ENCODE measurements at places on chromosomes 3 and 15. TPM values are rescaled to one million over a fixed set of nuclear protein-coding genes. Genes with fewer than 3 reads are reported as not detected.

DNA sequence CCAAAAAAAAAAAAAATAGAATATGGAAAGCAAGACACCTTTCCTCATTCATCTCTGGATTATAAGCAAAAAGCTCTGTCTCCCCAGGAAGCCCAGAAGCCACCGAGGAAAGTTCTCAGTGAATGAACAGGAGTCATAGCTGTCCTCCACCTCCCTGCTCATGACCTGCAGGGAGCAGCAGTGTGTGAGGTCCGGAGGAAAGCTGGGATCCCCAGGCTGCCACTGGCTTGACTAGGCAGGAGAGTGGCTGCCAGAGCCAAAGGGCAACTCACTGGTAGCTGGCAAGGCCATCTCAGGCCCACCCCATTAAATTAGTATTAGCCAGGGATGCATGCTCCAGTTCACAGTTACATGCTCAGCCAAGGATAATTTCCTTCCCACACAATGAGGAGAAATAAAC lies 191.6 kb upstream of the STT3B start:
- no peak for DNase-seq

DNA sequence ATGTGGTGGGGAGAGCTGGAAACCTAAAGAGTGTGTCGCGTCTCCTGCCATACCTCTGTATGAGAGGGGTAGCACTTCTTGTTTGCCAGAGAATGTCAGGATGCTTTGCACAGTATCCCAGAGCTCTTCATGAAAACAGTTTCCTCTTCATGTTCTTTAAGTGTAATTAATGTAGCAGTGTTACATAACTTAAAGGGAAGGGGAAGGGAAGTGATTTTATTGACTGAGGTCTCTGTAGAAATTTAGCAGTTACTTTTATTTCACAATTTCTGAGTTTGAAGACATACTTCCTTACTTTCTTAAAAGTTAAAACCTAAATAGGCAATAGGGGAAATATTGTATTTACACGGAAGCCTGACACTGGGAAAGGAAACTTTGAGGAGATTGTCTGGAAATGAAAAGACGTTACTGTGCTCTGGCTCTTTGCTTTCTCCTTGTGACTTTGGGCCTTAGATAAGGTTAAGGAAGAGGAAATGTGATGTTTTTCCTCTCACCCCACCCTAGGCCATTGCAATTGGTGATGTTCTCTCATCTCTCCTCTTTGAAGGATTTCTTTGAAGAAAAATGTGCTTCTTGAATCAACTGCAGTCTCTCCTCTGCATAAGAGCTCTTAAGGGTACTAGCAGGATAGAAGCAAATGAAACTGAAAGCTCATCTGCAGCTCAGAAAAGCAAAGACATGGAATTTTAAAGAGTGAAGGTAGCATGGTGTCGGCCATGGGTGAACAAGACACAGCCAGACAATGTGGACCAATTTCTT lies 6.0 kb downstream of the NXPE3 start:
- DNase-seq: no peak

DNA sequence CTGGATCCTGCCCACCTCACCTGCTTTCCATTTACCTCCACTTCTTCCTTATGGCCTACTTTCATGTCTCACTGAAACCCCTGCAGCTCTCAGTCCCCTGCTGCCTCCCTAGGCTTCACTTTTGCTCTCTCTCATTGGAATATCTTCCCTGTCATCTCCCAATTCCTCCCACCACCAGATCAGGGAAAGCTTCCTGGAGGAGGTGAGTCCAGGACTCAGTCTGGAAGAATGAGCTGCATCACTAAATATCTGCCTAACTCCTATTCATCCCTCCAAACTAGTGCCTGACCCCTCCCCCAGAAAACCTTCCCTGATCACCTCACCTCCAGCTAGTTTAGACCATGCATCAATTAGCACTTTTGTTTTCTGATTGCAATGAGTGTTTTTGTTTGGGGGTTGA lies 37.1 kb downstream of the MRPL46 start:
- DNase-seq: no peak

- no peak for DNase-seq
Measured at GRCh38 chr3:127908202-127908601, 6.8 kb upstream of the KBTBD12 start.

- peak; percentile 8 for DNase-seq
Measured at GRCh38 chr15:75234191-75234810, 23.8 kb upstream of the GOLGA6C start.

DNA sequence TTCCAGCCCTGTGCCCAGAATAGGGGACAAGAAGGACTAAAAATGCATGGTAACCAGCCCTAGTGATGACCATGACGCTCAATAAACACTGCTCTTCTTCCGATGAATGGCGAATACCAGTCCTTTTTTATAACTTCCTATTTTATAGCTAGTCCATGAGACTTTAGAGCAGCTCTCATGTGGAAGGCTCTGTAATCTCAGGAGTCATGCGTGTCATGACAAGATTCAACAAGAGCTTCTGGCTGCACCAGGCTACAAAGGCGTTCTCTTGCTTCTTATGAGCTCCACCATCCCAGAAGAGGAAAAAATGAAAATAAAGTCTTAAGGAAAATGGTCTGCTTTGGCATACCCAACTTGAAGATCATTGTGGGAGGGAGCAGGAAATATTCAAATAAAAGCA lies 141.0 kb downstream of the TMCO5A start:
- no peak for DNase-seq

DNA sequence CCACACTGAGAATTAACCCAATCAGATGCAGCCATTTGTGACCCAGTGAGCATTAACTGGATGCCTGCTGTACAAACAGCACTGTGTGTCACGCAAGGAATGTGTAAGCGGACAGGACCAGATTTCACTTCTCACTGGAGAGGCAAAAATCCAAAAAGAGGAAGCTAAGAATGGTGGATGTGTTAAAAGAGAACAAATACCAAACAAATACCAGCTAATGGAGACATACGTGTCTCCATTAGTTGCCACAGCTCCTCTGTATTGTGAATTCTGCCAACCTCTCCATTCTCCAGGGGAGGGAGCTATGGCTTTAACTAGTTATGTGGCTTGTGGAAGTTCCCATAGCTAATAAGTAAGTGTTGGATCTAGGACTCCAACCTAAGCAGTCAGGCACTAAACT lies 2.6 kb downstream of the LTF start:
- DNase-seq: no peak

DNA sequence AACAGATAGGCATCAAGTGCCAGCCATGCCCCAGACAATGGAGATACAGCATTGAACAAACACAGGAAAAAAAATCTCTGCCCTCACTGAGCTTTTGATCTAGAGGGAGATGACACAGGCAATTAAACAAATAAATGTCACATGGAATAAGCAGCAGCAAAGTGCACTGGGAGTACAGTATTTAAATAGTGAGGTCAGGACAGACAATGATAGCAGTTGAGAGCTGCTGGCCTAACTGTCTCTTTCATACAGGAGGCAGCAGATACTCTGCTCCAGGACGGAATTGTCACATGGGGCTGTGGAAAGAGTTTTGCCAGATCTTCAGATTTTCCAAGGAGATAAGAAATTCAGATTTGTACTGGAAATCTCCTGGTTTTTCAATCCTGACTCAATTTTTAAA lies 241.3 kb downstream of the THRB start:
- DNase-seq: no peak

DNA sequence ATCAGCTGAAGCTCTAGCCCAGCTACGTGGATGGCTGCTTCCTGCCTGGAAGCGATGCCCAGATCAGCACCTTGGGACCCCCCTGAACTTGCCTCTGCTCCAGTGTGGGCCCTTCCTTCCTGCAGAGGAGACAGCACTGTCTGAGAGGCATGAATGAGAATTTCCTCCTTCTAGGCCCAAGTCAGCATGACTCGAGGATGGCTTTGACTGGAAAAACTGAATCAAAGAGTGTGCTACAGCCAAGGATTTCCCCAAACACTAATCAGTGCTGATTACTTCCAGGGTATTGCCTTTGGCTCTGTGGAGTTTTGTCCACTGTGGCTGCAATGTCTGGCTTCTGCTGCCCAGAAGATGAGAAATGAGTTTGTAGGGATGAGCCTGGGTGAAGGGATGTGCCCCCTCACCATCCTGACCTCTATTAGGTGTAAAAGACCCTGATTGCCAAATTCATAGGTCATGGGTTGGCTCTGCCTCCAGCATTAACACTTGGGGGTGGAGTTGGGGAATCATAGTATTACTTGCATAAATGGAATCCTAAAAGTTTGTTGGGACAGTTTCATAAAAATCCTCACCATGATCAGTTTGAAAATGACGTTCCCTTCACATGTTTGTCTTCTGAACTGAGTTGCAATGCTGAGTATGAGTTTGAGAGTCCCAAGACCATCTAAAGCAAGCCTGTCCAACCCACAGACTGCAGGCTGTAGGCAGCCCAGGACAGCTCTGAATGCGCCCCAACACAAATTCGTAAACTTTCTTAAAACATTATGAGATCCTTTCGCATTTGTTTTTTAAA lies 36.7 kb downstream of the FLNB start:
- DNase-seq: no peak

- no peak for DNase-seq
Measured at GRCh38 chr15:99745370-99746086, 12.3 kb upstream of the LYSMD4 start.

- no peak for DNase-seq
Measured at GRCh38 chr15:57308170-57308545, 68.1 kb upstream of the CGNL1 start.

GRCh38 chr15:58357529-58358476 lies 74.0 kb upstream of the LIPC start:
- DNase-seq: no peak

GRCh38 chr3:60001369-60001768 lies 951.5 kb upstream of the CFAP20DC start:
- DNase-seq: no peak

- DNase-seq: no peak
Measured at GRCh38 chr3:54917862-54918261, 10.0 kb downstream of the LRTM1 start.

DNA sequence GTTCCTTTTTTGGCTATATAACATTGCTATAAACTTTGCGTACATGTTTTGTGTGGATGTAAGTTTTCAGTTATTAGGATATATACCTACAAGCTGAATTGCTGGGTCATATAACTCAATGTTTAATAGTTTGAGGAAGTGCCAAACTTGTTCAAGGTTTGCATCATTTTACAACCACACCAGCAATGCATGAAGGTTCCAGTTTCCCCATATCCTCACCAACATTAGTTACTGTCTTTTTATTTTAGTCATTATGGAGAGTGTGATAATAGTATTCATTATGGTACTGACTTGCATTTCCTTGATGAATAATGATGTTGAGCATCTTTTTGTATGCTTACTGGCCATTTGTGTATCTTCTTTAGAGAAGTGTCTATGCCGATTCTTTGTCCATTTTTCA lies 112.3 kb downstream of the NR1I2 start:
- DNase-seq: no peak

GRCh38 chr3:44957986-44958385 lies 18.0 kb downstream of the ZDHHC3 start:
- no peak for DNase-seq

DNA sequence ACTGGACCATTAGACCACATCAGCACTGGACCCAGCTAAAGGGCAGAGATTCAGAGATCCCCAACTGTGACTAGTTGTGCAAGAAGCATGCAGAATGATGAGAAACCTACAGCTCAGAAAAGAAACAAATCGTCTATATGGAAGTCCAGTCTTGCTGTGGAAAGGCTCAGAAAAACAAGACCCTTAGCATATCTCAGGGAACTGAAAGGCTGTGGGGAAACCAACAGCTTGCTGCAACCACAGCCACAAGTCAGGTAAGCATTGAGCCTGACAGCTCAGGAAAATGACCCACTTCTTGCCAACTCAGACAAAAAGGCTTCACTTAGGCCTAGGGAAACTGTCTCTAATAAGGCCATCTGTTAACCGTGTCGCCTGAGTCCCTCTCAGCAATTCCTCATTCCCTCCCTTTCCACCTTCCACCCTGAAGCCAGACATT lies 145.6 kb downstream of the LSAMP start:
- DNase-seq: no peak

DNA sequence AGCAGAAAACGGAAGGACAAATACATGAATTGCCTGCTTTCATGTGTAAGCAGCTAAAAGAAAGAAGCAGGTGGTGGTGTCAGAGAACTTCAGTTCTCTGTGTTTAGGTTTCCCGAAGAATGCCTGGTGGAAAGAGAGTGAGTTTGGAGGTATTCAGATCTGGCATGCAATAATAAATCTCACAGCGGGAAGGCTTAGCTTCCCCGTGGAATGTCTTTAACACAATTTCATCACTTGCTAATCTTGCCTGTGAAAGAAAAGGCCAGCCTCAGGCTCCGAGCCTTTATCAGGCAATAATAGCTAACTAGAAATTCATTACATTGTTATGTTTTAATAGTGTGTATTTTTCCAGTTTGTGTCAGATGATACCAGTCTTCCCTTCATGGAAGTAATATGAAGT lies 220.3 kb downstream of the PDZRN3 start:
- no peak for DNase-seq

GRCh38 chr3:148763156-148763680 lies 64.4 kb upstream of the CPB1 start:
- no peak for DNase-seq

DNA sequence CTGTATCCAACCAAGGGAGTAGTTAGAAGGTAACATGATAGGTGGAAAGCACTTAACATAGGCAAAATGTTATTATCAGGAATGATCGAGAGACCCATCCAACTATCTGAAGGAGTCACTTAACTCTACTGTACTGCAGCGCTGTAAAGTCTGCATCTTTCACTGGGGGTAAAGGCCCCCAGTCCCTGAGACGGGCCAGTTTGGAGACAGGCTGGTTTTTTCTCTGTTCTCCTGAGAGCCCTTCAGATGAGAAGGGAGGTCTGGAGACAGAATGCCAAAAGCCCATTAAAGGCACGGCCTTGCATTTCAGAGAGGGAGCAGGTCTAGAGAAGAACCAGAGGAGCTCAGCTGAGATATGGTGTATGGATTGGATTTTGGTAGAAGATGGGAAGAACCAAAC lies 71.3 kb upstream of the CGNL1 start:
- DNase-seq: no peak

- DNase-seq: no peak
Measured at GRCh38 chr15:59160880-59161593, 45.6 kb upstream of the LDHAL6B start.

GRCh38 chr15:61196156-61196555 lies 32.9 kb downstream of the RORA start:
- no peak for DNase-seq

GRCh38 chr3:33117461-33117860 lies 3.6 kb downstream of the CRTAP start:
- DNase-seq: no peak

- DNase-seq: no peak
Measured at GRCh38 chr15:69444686-69445085, 7.9 kb upstream of the RPLP1 start.

GRCh38 chr3:35849963-35850362 lies 210.6 kb downstream of the ARPP21 start:
- no peak for DNase-seq

Gene PKM
- total RNA-seq: 1,009 TPM

Gene ZNF80
- not detected for total RNA-seq

Gene ZIC4
- not detected for total RNA-seq

Gene KLHL40
- 0.22 TPM for total RNA-seq

Gene NCK1
- total RNA-seq: 23.6 TPM

Gene HTD2
- 13.0 TPM for total RNA-seq

Gene RBP2
- total RNA-seq: not detected

Gene SLC24A5
- total RNA-seq: not detected

Gene CASR
- total RNA-seq: not detected

Gene SLC12A1
- not detected for total RNA-seq

Gene THPO
- 0.11 TPM for total RNA-seq

Gene PLCH1
- 0.85 TPM for total RNA-seq

Gene EBLN2
- total RNA-seq: 0.99 TPM
